ENCODE measurements at places on chromosomes 4 and X.

DNA sequence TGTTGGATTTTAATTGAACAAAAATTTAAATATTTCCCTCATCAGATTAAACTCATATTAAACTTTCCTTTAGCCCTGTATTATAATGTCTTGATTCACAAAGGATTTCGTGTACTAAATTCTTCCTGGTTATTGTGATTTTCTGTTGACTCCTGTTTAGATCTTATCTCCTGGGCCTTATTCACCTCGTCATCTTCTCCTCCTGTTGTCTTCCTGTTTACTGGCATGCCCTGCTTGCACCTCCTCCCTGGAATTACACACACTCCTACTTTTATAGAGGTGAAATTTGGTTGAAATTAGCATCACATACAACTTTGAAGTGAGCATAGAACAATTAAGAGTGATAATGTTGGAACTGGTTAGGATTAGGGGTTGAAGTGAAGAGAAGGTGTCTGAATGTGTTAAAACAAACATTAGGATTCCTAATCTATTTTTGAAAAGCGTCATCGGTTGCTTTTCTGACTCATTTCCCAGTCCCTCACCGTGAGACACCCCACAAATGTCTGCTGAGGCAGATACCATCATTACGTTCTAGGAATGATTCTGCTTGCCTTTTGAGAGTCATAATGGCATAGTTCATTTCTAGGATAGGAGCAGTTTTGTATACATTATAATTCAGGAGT is 32.5 kb downstream of the TLL1 start:
- no peak for DNase-seq

DNA sequence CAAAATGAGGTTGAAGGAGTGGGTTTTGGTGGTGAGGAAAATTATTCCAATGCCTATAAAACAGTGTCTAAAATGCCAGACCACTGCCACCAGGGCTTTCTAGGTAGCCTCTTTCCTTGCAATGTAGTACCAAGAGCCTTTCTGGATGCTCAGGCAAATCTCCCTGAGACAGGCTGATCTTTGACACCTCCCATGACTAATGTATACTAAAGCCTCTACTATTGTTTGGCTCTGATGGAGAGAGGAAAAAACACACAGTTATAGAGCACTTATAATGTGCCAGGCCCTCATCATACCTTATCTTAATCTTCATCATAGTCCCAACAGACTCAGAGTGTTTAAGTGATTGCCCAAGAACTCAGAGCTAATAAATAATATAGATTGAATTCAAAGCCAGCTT is 5.8 kb downstream of the MTMR8 start:
- no peak for DNase-seq

GRCh38 chrX:75746891-75747639 is 38.0 kb downstream of the MAGEE2 start:
- DNase-seq = peak; percentile 68

- no peak for DNase-seq
Measured at GRCh38 chr4:55549888-55550287, 3.2 kb upstream of the CLOCK start.

DNA sequence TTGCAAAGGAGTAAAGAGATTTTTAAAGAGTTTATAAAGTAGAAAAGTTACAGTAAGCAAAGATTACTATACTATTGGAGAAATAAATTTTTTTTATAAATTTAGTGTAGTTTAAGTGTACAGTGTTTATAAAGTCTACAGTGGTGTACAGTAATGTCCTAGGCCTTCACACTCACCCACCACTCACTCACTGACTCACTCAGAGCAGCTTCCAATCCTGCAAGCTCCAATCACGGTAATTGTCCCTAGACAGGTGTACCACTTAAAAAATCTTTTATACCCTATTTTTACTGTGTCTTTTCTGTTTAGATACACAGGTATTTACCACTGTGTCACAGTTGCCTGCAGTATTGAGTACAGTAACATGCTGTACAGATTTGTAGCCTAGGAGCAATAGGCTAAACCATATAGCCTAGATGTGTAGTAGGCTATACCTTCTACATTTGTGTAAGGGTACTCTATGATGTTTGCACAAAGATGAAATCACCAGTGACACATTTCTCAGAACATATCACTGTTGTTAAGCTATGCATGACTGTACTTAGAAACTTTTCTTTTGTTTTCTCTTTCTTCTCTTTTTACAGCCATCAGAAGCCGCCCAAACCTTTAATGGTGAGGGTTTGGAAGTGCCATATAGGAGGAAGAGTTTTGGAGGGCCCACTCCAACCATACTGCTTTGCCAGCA is 11.8 kb upstream of the SH3RF1 start:
- DNase-seq = no peak

DNA sequence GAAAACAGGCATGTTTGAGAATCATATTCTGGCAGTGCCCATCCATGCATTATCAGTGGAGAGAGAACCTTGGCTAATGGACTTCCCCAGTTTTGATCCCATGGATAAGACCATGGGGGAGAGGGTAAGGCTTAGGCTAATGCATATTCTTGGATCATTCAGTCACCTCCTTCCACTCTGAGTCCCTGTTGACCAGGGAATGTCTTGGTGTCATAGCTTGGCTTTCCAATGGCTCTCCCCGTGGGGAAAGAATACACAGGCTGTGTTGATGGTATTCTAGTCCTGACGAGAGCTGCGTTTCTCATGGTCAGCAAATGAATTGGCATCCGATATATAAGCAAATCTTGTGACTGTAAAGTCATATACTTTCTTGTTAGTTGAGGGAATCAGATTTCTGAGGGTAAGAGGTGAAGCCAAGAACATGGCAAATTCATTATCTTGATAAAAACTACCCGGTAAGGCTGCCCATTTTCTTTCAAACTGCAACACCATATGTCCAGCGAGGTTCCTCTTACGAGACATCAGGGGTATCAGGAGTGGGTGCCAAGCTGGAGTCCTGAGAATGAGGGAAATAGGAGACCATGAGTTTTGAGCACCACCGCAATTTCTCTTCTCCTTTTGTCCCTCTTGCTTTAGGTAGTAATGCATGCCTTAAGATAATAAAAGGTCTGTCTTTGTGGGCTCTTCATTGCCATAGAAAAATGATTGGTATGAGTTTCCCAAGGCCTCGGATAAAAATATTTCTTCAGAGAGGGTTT is 18.0 kb downstream of the RHOH start:
- no peak for DNase-seq

DNA sequence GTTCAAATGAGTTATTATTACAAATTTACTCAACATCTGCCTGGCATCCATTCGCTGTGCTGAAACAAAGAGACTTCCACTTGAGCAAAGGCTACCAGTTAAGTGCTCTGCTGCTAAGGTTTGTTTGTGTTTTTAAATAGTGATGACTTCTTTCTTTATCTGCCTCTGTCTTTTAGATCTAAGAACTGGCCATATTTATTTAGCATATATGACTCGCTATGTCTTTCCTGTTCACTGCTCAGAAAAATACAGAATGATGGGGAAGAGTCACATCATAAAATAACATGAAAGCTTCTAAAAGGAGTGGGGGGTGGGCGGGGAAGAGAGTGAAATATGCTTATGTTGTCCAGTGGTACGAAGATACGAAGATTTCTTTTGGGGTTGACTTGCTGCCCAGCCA is 322.2 kb downstream of the GPAT3 start:
- DNase-seq = no peak
